ENCODE measurements at places on chromosomes 1 and 21. TPM values are rescaled to one million over a fixed set of nuclear protein-coding genes. Genes with fewer than 3 reads are reported as not detected.

Gene MMEL1
- not detected for total RNA-seq

Gene EIF2D
- 42.0 TPM for total RNA-seq

- no peak for DNase-seq
These were observed 82.9 kb upstream of the SLC2A1 start for GRCh38 chr1:43041591-43041990.

Gene TNFRSF25
- total RNA-seq, result 36.8 TPM

DNA sequence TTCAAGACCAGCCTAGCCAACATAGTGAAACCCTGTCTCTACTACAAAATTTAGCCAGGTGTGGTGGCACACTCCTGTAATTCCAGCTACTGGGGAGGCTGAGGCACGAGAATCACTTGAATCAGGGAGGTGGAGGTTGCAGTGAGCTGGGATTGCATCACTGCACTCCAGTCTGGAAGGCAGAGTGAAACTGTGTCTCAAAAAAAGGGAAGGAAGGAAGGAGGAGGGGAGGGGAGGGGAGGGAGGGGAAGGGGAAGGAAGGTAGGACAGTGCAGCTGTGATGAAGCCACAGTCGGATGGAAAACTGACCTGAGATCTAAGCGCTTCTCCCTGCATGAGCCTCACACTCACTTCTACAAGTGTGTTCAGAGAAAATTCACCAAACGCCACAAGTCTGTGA lies 22.0 kb upstream of the FHAD1 start:
- no peak for DNase-seq

GRCh38 chr1:181318022-181318857 lies 165.1 kb upstream of the CACNA1E start:
- no peak for DNase-seq

DNA sequence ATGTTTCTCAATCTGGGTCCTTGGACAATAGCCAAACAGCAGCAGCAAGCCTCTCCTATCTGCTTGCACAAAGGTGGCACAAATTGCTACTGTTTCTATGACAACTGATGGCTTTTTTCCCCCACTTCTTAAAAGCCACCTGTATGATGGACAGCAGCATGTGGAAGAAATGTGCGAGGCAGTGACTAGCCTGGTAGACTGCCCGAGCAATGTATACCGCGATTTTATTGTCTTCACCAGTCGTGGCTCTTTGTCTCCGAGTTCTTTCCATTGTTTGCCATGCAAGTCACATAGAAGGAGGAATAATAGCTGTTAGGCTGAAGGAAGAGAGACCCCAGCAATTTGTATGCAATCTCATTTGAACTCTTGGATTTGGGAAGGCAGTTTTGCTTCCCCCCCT lies 79.4 kb downstream of the S1PR1 start:
- DNase-seq, result no peak

Gene PEAR1
- 31.5 TPM for total RNA-seq

Gene PLEKHN1
- total RNA-seq, result not detected

DNA sequence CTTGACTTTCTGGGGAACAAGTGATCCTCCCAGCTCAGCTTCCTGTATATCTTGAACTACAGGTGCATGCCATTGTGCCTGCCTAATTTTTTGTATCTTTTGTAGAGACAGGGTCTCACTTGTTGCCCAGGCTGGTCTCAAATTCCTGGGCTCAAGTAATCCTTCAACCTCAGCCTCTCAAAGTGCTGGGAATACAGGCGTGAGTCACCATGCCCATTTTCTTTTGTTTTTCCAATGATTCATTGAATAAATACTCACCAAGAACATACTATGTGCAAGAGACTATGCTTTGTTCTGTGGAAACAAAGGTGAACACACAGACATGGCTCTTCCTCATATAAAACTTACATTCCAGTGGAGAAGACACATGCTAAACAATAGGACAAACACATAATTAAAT lies 407.8 kb upstream of the DAB1 start:
- no peak for DNase-seq

GRCh38 chr1:8151647-8152046 lies 125.5 kb upstream of the ERRFI1 start:
- no peak for DNase-seq

Gene FABP3
- 0.98 TPM for total RNA-seq

GRCh38 chr1:2412773-2413494 lies 570 bp upstream of the PEX10 start:
- no peak for DNase-seq

Measured in tibial nerve (tissue), 4 donors.